Activated CD4-positive, alpha-beta T cell treated with anti-CD3 and anti-CD28 coated beads, Interleukin-2, amount 10 ng/mL, durations not matched to agents 24 days and 14 days (primary cell): ENCODE measurements at places on chromosomes 1 and 21.

- no peak for DNase-seq
Observed at GRCh38 chr1:238457610-238458009, 566.9 kb upstream of the ZP4 start.

DNA sequence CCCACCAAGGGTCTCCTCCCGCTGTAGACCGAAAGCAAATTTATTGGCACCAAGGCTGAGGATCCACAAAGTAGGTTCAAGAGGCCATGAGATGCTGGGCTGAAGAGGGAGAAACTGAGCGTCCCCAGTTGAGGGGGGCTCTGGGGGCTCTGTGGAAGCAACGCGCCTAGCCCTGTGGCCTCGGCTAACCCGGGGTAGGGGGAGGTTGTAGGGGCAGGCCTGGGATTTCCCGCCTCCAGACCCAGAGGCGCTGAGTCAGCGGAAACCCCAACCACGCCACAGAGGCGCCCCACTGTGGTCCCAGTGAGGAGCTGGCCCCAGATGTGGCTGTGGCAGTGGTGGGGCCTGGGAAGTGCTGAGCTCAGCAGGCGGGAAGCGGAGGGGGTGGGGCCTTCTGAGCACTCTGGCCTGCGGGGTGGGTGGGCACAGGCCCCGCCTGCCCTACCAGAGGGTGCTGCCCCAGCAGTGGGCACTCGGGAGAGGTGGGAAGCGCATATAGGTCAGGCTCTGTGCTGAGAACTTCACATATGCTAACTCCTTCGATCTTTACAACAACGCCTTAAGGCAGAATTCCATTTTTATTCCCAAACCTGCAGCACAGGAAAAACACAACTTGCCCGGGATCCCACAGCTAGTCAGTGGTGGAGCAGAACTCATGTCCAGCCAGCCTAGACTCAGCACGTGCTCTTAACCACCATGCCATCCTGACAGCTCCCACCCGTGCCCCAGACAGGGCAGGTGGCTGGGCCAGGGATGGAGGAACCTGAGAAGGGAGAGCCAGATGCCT is 1.5 kb upstream of the COL16A1 start:
- DNase-seq = peak; percentile 91

GRCh38 chr1:32741413-32742198 is 39.0 kb upstream of the SYNC start:
- DNase-seq = peak; percentile 67

GRCh38 chr1:240567066-240567465 is 44.9 kb downstream of the GREM2 start:
- no peak for DNase-seq

DNA sequence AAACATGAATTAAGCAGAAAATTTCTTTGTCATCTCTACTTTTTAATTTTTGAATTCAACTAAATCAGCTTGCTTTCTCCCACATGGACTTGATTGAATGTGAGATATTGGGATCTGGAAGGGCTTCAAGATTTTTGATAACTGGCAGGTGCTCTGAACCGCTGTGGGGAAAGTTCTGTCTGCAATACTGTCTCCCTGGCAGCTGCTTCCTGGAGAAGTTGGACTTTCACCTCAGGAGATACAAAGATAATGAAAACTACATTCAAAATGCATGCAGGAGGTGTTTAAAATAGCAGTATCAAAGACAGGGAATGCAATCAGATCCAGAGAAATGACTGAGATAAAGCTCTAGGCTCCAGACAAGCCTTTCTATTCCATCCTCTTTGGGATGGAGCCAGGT is 338.3 kb downstream of the NEGR1 start:
- no peak for DNase-seq

DNA sequence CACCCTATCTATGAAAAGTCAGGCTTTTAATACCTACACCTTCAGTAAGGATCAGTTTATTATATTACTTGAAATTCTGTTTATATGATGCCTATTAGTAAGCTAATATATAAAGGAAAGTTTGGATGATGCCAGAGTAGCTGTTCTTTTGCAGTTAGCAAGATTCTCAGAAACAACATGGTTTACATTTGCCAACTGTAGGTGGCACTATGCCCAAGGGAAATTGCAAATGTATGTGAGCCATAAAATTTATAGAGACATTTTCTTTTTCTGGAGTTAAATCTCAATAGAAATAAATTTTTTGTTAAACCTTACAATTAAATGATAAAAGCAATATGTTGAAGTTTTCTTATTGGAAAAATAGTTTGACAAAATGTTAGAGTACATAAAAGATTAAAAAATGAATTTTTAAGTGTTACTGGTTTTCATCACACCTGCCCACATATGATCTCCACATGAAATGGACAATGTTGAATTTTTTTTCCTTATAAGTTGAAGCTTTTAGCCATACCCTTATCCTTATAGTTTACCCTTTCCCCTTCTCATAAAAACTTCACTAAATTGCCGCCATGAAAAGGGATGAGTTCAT is 32.1 kb upstream of the EPHX4 start:
- DNase-seq = peak; percentile 83

DNA sequence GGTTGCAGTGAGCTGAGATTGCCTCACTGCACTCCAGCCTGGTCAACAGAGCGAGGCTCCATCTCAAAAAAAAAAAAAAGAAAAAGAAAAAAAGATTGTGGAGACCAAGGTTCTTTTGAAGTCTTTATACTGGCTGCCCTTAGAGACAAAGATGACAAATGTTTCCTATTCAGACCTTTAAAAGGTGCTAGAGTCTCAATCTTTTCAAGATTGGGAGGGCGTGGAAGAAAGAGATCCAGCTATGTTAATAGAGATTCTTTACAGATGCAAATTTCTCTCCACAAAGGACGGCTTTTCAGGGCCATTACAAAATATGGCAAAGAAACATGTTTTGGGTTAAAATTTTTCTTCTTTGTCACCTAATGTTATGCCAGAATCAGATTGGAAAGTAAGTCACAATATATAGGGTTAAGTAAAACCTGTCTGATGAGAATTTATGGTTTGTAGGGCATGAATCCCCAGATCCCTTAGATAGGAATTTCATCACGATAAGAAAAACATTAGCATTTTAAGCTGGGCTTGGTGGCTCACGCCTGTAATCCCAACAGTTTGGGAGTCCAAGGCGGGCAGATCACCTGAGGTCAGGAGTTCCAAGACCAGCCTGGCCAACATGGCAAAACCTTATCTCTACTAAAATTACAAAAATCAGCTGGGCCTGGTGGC is 13.0 kb upstream of the MORC3 start:
- DNase-seq = no peak

- DNase-seq = no peak
Observed at GRCh38 chr1:43066578-43066977, 105.5 kb downstream of the EBNA1BP2 start.

DNA sequence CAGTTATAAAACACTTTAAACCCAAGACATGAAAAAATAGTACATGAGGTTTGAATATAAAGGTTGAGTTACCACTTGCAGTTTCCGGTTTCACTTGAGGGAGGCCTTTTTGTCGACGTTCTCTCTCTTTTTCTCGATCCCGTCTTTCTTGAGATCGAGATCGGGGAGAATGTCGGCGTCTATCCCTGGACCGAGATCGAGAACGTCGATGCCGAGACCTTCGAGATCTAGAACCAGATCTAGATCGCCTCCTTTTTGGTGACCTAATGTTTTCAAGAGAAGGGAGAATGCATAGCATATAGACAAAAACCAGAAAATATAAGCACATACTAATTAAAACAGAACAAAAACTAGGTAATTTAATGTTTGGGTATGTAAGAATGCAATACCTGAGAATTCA is 33.7 kb downstream of the SOD1 start:
- DNase-seq = no peak

DNA sequence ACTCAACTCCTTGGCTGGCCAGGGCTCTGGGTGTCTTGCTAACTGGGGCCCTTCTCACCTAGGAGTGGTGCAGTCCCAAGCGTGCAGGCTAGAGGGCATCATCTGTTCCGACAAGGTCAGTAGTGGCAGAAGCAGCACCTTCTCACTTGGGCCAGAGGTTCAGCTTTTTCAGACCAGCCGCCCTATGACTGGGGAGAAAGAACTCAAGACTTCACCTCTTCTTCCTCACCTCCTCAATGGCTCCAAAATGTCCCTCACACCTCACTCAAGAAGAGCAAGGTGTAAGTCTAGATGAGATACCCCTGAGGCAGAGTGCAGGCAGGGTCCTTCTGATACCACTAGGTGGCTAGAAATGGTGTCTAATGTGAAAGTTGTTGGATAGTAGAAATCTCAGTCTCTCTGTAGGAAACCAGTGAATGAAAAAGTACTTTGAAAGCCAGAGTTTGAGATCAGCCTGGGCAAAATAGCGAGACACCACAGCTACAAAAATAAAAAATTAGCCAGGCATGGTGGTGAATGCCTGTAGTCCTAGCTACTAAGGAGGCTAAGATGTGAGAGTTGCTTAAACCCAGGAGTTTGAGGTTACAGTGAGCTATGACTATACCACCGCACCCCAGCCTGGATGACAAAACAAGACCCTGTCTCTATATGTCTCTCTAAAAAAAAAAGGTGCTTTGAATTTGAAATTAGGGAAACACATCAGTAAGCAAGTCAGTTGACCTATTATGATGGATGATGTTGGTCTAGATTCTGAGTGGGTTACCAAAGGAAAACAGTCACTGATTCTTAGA is 8.6 kb upstream of the IL20 start:
- DNase-seq = peak; percentile 62

DNA sequence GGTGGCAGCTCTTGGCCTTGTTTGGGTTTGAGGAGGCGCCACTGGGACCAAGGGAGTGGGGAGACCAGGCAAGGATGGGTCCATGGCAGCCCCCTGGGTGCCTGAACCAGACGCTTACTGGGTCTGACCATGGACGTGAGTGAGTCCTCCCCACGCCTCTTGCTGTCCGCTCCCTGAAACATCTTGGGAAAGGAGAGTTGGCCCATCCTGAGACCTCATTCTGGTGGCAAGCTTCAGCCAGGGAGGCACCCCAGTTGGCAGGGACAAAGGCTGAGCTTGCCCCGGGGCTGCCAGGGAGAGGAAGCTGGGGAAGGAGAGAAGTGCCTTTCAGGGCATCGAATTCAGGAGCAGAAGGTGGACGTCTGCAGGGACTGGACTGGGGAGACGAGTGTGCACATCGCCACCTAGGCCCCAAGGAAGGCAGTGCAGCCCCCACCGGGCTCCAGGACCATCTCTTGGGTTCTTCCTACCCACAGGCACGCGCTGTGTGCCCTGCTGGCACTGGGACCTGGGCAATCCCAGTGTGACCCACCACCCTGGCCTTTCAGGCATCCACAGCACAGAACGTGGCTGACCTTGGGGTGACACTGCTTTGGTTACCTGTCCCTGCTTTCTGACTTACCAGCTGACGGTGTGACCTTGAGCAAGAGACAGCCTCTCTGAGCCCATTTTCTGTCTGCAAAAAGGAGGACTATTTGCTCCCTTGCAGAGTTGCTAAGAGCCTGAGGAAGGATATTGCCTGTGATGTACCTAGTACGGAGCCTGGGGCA is 132.9 kb upstream of the WNT4 start:
- peak; percentile 79 for DNase-seq

- no peak for DNase-seq
Observed at GRCh38 chr1:204588826-204589225, 72.6 kb downstream of the MDM4 start.

DNA sequence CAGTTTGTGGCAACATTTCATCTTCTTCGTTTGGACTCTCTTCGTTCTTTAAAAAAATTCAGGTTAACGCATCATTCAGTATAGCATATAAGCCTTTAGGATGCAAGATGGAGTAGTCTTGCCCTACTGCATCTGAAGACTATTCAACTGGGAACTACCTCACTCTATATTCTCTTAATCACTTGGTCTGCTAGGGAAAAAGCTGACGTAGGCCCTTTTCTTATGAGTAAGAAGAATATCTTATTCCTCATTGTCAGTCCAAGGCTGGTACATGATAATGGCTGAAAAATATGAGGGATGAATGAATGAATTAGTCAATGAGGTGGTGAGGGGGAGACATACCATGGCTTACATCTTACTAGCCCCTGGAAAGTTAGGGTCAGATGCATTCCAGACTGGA is 294.2 kb downstream of the GPATCH2 start:
- no peak for DNase-seq

DNA sequence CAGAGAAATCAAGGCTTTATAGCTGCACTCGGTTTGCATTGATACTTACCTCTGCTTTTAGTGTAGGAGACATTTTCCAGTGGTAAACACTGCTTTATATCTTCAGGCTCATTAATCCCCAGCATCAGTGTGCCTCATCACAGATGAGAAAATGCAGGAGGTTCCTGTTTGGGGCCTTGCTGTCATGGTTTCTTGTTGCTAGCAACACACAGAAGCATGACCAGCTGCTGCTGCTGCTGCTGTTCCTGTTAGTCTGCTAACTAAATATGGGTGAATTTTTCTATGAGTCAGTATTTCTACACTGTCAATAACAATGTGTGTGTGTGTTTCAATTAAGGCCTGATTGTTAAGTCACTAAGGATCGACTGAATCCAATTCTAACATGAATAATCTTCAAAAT is 85.8 kb upstream of the RGS1 start:
- peak; percentile 71 for DNase-seq

DNA sequence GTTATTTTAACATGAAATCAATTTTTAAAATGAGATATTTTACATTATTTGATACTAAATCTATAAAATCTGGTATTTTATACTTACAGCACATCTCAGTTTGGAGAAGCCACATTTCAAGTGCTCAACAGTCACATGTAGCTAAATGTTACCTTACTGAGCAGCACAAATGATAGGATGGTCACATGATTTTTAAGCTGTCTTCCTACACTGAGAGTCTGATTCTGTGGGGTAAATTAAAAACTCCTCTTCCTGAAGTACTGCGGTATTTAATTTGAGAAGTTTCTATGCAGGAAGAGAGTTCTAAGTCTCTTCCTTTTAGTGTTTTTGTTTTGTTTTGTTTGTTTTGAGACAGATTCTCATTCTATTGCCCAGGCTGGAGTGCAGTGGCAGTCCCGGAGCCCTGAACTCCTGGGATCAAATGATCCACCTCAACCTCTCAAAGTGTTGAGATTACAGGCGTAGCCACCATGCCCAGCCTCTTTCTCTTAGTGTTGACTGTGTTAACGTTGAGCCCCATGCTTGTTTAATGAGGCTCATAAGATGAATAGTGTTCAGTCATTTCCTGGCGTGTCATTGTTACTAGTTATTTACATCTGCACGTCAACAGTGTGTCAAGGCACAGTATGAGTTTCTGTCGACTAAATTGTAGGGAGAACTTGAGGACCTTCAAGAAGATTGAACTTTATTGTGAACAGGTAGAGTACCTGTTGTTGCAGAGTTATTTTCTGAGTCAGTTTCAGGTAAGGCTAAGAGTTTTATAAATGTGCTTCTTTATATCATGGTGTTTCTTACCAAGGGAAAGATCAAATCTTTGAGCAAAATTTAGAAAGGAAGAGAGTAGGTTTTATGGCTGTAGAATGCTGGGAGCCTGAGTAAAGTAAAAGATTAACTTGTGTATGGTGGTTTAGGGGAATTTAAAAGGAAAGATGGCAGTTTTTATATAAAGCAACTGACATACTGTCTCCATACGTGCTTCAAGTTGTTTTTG is 3.3 kb downstream of the CNST start:
- peak; percentile 84 for DNase-seq

- DNase-seq = no peak
Observed at GRCh38 chr1:47962750-47963492, 34.3 kb downstream of the TRABD2B start.

GRCh38 chr1:205375835-205376545 is 19.3 kb upstream of the KLHDC8A start:
- DNase-seq = no peak

GRCh38 chr1:90206260-90206659 is 211.3 kb downstream of the ZNF326 start:
- peak; percentile 3 for DNase-seq
